ENCODE measurements at places on chromosomes 1 and 21.

- H3K4me1 ChIP-seq = no peaks in the 10 kb centered on the region
- H3K4me3 ChIP-seq = no peak overlapping the region
- H3K36me3 ChIP-seq = no peaks in the 10 kb centered on the region
- no peak overlapping the region for H3K27ac ChIP-seq
- no peaks in the 10 kb centered on the region for H3K27me3 ChIP-seq
These were observed 375.3 kb downstream of the DUSP10 start for GRCh38 chr1:221366495-221367110.

DNA sequence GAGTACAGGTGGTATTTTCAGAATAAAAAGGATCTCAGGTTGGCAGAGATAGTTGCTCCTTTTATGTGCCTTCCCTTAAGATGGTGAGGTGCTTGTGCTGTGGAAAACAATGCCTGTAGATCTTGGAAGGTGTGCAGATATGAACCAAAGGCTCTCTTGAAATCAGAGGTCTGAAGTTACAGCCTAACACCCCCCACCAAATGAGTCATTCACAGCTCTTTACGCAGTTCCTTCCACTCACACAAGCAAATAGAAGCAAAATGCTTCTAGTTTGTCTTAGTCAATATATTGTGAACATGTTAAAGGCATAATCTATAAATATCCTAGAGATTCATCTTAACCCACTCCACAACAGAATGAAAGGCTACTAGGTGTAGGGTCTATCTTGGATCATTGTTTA, 128.9 kb upstream of the NR5A2 start:
- H3K36me3 ChIP-seq = no peaks in the 10 kb centered on the region
- DNase-seq = no peak
- no peak overlapping the region for H3K4me3 ChIP-seq

GRCh38 chr1:9079988-9080704, 10.7 kb upstream of the SLC2A5 start:
- no peak overlapping the region for H3K27ac ChIP-seq
- no peaks in the 10 kb centered on the region for H3K36me3 ChIP-seq
- no peak for DNase-seq
- H3K27me3 ChIP-seq = no peaks in the 10 kb centered on the region

GRCh38 chr1:242828828-242829227, 304.3 kb upstream of the PLD5 start:
- H3K27ac ChIP-seq = no peak overlapping the region
- no peak overlapping the region for H3K4me3 ChIP-seq
- no peak for DNase-seq
- no peaks in the 10 kb centered on the region for H3K27me3 ChIP-seq
- no peaks in the 10 kb centered on the region for H3K4me1 ChIP-seq

GRCh38 chr1:183215076-183215720, 29.1 kb downstream of the LAMC2 start:
- no peaks in the 10 kb centered on the region for H3K36me3 ChIP-seq
- H3K27me3 ChIP-seq = no peaks in the 10 kb centered on the region
- H3K4me3 ChIP-seq = no peak overlapping the region

GRCh38 chr1:92619466-92620189, 132.9 kb upstream of the GFI1 start:
- DNase-seq = no peak
- no peaks in the 10 kb centered on the region for H3K36me3 ChIP-seq
- H3K4me3 ChIP-seq = no peak overlapping the region
- H3K27ac ChIP-seq = no peak overlapping the region

- H3K27me3 ChIP-seq = no peaks in the 10 kb centered on the region
- H3K27ac ChIP-seq = no peak overlapping the region
- H3K36me3 ChIP-seq = no peaks in the 10 kb centered on the region
- no peak for DNase-seq
- no peaks in the 10 kb centered on the region for H3K4me1 ChIP-seq
These were observed 97.4 kb upstream of the IPO9 start for GRCh38 chr1:201731592-201731991.

DNA sequence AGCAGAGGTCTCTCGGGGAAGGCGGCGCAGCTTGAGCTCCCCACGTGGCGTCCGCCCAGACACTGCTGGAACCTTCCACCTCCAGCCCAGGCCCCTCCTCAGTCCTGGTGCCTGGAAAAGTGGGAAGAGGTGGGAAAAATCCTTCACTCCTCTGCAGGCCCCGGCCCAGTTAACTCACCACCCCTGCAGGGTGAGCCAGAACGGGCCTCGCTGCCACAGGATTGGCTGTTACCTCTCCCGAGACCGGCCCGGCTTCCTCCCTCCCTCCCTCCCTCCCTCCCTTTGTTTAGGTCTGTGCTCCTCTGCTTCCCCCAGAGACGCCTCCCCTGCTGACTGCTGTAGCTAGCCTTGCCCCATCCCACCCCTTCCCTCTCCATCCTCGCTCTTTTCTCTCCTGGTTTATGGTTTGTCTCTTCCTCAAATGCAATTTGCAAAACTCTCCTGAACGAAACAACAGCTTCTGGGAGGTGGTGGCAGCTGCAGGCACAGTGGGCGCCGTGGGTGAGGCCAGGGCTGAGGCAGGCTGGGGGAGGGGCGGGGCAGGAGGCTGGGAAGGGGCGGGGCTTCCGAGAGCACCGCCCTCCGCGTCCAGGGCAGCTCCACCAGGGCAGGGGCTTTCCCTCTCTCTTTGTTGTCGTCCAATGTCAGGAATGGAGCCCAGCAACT, 6.5 kb downstream of the CAPN9 start:
- no peak overlapping the region for H3K27ac ChIP-seq
- no peak overlapping the region for H3K4me3 ChIP-seq
- H3K27me3 ChIP-seq = no peaks in the 10 kb centered on the region
- H3K4me1 ChIP-seq = no peaks in the 10 kb centered on the region
- DNase-seq = no peak
- no peaks in the 10 kb centered on the region for H3K36me3 ChIP-seq

DNA sequence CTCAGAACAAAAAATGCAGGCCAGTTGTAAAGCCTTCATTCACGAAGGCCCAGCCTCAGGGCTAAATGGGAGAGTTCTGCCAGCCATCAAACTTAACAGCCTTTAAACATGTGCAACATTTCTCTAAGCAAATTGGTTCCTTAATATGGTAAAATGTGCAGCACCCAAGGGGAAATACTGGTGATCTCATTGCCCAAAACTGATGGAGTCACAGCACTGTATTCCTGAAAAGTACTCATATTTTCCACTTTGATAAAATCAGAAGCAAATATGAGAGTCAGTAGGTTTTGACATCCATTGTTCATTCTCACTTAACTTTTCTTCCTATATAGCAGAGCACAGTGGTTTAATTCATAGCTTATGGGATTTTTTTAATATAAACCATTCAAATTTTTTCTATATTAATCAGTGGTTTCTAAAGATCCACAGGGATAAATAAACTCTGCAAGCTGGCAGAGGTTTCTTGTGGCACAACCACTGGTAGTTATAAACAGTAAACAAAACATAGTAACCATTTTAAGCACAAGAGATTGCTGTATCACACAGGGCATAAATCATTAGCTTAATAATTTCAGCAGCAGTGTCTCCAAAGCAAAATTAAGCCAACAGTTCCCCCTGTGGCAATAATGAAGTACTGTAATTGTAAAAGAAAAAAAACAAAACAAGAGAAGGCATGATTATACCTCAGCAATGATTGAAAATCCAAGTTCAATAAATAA, 106.9 kb upstream of the LYPLAL1 start:
- no peaks in the 10 kb centered on the region for H3K27me3 ChIP-seq
- DNase-seq = peak; percentile 36
- H3K36me3 ChIP-seq = no peaks in the 10 kb centered on the region
- peak overlapping the region; percentile 63 for H3K27ac ChIP-seq
- H3K4me3 ChIP-seq = no peak overlapping the region
- H3K4me1 ChIP-seq = peaks cover 5% of the 10 kb centered on the region

DNA sequence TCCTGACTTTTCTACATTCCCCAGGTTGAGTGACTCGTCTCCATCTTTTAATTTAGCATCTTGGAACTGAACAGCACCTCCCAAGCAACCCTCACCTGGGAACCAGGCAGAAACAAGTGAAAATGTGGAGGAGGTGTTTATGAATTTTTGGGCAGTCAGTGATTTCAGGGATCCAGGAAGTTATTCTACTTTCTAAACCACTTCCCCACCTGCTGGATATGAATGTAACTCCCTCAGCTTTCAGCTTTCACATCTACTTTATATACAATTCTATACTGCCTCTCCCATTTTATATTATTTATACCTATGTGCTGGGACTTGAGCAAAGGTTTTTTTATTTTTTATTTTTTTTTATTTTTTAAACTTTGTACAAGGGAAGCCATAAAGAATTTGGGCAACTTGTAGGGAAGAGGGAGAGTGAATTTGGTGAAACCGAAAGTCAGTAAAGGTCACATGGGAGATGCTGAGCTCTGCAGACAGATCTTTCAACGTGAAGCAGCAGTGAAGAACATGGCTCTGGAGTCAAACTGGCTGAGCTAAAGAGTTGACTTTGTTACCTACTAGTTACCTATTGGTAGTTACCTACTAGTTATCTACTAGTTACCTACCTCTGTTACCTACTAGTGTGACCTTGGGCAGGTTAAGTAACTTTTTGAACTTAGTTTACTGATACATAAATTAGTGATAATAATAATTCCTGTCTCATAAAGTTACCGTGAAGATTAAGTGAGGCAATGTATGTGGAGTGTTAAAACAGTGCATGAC, 45.5 kb downstream of the DDR2 start:
- peaks cover 10% of the 10 kb centered on the region for H3K4me1 ChIP-seq
- no peaks in the 10 kb centered on the region for H3K27me3 ChIP-seq

DNA sequence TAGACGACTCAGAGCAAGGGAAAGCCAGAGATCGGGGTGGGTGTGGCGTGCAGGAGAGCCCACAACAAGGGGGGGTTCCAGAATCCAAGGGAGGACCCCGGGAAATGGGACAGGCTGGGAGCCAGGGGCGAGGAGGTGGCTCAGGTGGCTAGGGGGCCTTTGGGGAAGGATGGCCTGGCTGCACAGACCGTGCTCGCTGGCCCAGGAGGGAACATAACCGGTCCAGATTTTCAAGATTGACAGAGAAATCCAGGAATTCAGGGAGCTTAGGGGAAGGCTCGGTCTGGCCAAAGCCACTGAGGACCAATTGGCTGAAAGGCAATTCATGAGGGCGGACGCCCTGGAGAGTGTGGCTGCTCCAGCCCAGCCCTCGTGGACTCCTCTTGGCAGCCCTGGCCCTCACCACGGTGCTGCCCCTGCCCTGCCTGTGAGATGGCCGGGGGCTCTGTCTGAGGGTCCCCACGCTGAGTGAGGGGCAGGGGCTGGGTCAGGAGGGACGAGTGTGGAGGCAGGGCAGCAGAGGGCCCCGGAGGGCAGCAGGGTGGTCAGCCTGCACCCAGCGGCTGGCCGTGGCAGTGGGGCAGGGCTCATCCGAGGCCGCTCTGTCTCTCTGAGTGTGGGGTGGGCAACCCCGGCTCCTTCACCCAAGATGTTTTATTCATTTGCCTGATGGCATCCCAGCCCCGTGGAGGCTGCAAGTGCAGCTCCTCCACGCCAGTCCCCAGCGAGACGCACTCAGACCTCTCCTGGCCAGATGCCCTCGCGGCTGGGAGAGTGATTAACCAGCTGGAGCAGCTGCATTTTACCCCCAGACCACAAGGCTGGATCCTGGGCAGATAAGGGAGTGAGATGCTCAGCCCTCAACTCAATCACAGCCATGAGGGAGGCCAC, 5.6 kb upstream of the LRRC3 start:
- H3K4me1 ChIP-seq = no peaks in the 10 kb centered on the region
- no peak overlapping the region for H3K27ac ChIP-seq
- H3K4me3 ChIP-seq = no peak overlapping the region
- H3K27me3 ChIP-seq = no peaks in the 10 kb centered on the region
- H3K36me3 ChIP-seq = no peaks in the 10 kb centered on the region

DNA sequence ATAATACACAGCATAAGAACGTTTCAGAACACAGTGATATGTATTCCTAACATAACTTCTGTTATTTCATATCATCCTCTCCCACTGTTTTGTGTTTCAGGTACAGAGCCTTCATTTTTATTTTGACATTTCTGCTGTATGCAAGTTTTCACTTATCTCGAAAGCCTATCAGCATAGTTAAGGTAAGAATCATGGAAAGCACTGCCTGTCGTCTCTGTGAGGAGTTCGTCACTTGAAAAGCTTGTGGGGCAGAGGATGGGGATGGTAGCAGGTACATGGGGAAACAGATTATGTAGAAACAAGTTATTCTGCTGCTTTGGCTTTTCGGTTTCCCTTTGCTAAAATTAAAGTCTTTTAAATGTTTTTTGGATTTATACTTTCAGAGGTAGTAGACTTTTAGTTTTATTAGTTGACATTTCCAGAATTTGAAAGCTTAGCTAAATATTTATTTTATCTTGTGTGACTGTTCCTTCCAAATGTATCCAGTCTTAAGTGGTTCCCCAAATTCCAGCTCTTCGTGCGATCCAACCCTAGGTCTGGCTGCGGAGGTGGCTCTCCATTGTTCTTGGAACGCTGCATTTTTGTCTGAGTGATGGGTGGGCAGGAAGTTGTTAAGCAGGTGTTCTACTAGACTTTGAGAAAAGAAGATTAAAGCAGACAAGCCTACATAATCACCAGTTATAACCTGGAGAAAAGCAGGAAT, 12.2 kb downstream of the SLC37A1 start:
- no peak overlapping the region for H3K4me3 ChIP-seq
- H3K4me1 ChIP-seq = no peaks in the 10 kb centered on the region
- H3K27ac ChIP-seq = no peak overlapping the region
- no peaks in the 10 kb centered on the region for H3K27me3 ChIP-seq
- no peak for DNase-seq
- no peaks in the 10 kb centered on the region for H3K36me3 ChIP-seq

DNA sequence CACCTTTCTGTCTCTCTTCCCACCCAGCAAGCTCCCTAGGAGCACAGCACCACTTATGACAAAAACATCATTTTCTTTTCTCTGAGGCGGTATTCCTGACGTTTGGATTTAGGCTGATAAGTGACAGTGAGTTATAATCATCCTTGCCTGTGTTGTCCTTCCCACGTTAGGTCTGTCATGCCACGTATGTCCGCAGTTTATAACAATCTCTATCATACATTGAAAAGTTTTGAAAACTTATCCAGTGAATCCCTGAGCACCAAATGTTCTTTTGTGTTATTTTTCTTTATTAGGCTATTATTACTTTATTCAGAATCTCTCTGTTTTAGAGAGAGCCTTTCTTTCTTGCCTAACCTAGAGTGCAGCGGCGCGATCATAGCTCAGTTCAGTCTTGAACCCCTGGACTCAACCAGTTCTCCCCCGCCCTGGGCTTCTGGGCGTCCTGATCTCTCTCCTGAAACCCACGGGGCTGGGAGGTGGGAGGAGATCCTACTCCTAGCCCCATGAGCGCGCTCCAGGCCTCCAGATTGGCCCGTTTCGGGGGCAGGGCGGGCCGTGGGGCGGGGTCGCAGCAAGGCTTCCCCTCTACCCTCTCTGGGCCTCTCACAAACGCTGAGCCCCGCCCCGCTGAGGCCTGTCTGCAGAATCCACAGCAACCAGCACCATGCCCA, at the start of gene GSTM2:
TSS of gene GSTM2 (plus strand) at position 606 of the 671 bp plus-strand sequence. CDS start at position 665, 59 bp downstream.
- no peaks in the 10 kb centered on the region for H3K27me3 ChIP-seq
- DNase-seq = no peak
- no peaks in the 10 kb centered on the region for H3K36me3 ChIP-seq

- no peak for DNase-seq
- no peak overlapping the region for H3K4me3 ChIP-seq
- no peaks in the 10 kb centered on the region for H3K4me1 ChIP-seq
- H3K36me3 ChIP-seq = no peaks in the 10 kb centered on the region
These were observed 15.1 kb upstream of the PCP4 start for GRCh38 chr21:39852021-39852721.

GRCh38 chr1:180672505-180672904, 40.7 kb downstream of the XPR1 start:
- no peak overlapping the region for H3K27ac ChIP-seq
- H3K4me3 ChIP-seq = no peak overlapping the region
- H3K4me1 ChIP-seq = 0 out of 2 replicates have a peak, but pooled peaks cover 2% of the 10 kb centered on the region
- no peak for DNase-seq
- no peaks in the 10 kb centered on the region for H3K27me3 ChIP-seq

Measured in Panc1 (cell line).